ENCODE measurements at places on chromosomes 4 and X.

GRCh38 chrX:2538031-2538757 lies 37.4 kb upstream of the DHRSX start:
- no peak for DNase-seq

- DNase-seq, result peak; percentile 8
Measured at GRCh38 chrX:132622130-132622529, 133.3 kb upstream of the MBNL3 start.

GRCh38 chr4:74653331-74654229 lies 140.7 kb downstream of the BTC start:
- DNase-seq, result no peak

- no peak for DNase-seq
Measured at GRCh38 chrX:30893206-30893605, 4.2 kb upstream of the TAB3 start.

GRCh38 chr4:2291705-2292645 lies 30.1 kb upstream of the MXD4 start:
- DNase-seq, result no peak

- no peak for DNase-seq
Measured at GRCh38 chr4:75179510-75179909, 246.6 kb downstream of the PARM1 start.

GRCh38 chr4:183871581-183871980 lies 33.5 kb upstream of the STOX2 start:
- DNase-seq, result no peak

GRCh38 chr4:180009316-180009715 lies 2233.9 kb upstream of the TENM3 start:
- no peak for DNase-seq

DNA sequence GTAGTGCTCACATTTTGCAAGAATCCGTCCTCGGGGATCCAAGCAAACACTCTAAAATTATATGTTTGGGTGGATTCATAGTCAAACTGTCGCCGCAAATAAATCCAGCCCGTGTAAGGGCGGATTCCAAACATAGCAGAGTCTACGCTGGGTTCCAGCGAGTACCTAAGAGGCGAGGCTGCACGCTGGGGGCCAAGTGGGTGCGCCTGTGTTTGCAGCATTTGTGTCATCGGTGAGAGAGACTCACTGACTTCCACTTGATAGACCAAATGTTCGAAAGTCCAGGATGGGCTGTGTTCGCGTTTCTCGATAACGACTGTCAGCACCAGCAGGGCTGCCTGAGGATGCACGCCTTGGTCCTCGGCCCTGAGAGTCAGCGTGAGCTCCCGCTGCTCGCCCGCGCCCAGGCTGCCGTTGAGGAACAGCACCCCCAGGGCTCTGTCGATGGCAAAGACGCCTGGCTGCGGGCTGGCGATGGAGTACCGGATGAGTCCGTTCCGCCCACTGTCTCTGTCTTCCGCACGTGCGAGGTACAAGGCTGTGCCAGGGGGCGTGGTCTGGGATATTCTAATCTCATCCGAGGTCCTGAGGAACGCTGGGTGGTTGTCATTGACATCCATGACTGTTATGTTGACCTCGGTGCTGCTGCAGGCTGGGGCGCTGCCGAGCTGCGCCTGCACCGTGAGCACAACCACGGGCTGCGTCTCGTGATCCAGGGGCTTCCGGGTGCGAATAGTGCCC lies 158.7 kb downstream of the DCHS2 start:
- DNase-seq, result no peak

DNA sequence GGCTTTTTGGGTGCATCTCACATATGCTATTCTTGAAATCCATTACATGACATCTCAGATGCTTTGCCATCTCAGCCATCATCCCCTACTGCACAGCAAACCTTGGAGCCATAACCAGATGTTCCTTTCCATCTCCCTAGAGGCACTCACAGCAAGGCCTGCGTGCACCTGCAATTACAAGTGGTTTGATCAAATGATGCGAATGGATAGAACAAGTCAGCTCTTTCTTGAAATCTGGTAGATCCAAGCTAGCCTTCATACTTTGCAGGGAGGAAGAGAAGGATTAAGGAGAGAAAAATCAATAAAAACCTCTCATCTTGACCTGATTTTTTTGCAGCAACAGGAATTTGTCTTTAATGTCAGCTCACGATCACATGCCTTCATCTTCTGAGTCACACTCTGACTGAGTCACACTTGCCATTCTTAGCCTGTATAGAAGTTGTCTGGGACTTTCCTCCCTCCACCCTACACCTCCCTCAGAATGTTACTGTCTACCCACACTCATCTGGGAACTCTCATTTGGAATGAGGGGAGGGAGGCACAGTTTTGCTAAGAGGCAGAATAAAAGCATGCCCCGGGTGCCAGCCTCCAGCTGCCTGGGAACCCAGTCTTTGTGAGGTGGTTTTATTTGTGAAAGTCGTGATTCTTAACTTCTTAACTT lies 11.9 kb upstream of the TRIML1 start:
- peak; percentile 59 for DNase-seq

DNA sequence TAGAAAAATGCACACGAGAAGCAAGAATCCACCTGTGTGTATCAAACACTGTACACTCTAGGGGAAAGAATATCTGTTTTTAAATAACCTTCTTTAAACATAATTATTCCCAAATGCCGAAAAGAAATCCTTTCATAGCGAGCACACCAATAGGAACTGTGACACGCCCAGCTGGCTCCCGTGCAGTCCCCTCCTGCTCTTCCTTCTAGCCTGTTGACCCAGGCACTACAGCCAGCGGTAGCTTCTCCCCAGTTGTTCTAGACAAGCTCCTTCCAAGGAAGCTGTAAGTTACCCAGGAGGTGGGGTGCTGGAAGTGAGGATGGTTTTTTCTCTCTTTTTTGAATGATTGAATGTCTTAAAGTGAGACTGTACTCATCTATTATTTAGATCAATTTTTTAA lies 19.5 kb upstream of the NOCT start:
- DNase-seq, result no peak

DNA sequence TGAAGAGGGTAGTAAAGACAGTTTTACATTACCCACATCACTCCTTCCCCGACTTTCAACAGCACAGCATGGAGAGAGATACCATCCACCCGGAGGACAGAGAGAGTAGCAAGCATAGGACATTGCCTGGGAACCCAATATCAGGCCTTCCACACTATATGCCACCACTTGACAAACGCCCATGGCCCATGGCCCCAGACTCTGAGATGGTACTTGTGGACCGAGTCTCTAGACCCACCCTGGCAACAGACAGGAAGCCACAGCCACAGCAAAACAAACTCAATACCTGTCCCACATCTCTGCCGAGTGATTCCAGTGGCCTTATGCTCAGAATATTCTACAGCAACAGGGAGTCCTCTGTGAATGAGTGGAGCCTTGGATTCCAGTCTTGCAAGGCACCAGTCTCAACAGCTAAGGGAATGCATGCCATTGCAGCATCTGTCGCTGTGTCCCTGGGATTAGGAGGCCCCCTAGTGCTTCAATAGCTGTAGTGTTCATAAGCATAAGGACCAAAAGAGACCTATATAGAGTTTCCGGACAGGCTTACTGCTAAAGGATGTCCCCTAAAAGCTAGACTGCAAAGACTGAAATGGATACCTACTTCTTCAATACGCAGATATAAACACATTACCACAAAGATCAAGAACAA lies 14.7 kb upstream of the CT55 start:
- DNase-seq, result peak; percentile 4

GRCh38 chrX:142040906-142041305 lies 137.2 kb downstream of the MAGEC1 start:
- no peak for DNase-seq

DNA sequence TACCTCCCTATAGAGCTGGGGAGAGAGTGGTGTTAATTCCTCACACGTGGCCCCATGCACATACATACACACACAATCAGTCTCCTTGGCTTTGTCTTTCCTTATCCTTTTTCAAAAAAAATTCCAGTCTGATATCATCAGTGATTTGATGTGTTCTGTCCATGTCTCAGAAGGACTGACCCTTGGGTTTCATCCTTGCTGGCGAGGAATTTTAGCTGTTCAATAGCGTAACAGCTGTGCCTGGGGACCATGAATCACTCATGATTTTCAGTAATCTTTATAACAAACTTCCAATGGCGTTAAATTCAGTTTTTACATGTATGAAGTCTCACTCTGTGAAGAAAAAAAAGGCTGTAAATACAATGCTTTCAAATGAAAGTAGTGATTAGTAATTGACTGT lies 204.6 kb downstream of the RBMX2 start:
- DNase-seq, result no peak

DNA sequence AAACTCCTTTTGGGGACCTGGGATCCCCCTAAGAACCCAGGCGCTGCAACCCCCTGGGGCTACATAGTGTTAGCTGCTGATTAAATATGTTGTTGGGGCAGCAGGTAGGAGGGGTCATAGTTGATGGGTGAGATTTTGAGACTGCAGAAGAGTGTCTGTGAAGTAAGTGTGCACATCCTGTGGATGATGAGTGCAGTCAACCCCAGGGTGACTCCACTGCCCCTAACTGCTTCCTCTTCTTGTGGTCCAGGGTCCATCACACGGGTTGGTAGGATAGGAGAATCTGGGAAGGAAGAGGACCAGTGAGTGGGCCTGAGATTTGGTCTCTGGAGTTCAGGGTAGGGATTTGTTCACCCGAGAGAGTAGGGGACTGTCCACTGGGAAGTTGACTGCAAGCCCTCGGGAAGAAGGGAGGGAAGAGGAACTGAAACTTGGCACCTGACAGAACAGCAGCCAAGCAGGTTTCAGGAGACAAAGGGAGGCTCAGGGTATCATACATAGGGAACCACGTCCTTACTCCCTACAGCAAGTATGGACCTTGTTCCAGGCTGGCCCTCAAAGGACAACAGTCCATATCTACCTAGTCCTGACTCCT lies 8.5 kb downstream of the DLG3 start:
- no peak for DNase-seq

DNA sequence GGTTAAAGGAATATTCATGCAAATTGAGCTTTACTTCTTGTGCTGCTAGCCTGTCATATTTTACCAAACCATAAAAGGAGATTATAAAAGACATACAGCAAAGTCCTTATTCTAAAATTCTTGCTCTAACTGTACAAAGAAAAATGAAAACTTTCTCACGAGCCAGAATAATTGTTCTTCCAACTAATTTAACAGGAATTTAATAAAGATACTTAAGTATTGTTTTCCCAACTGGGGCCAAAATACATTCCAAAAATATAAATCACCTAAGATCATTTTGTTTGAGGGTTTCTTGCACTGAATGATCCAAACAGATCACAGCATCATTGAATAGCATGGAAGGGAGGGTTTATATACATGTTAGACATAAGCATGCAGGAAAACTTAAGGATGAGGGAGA lies 127.1 kb upstream of the PCDH18 start:
- no peak for DNase-seq

DNA sequence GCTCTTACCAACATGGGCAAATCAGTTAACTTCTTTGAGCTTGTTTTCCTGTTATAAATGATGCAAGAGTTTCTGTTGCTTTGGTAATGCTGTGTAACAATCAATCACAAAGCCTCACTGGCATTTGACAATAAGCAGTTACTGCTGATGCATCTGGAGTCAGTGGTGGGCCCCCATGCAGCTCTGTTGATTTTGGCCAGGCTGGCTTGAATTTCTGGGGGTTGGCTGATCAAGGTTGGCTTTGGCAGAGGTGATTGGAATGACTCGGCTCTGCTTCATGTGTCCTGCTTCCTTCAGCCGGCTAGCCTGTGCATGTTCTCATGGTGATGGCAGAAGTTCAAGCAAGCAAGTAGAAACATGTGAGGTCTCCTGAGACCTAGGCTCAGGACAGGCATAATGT lies 90.4 kb downstream of the PHEX start:
- DNase-seq, result no peak

GRCh38 chr4:65399084-65399483 lies 271.2 kb downstream of the EPHA5 start:
- DNase-seq, result no peak

DNA sequence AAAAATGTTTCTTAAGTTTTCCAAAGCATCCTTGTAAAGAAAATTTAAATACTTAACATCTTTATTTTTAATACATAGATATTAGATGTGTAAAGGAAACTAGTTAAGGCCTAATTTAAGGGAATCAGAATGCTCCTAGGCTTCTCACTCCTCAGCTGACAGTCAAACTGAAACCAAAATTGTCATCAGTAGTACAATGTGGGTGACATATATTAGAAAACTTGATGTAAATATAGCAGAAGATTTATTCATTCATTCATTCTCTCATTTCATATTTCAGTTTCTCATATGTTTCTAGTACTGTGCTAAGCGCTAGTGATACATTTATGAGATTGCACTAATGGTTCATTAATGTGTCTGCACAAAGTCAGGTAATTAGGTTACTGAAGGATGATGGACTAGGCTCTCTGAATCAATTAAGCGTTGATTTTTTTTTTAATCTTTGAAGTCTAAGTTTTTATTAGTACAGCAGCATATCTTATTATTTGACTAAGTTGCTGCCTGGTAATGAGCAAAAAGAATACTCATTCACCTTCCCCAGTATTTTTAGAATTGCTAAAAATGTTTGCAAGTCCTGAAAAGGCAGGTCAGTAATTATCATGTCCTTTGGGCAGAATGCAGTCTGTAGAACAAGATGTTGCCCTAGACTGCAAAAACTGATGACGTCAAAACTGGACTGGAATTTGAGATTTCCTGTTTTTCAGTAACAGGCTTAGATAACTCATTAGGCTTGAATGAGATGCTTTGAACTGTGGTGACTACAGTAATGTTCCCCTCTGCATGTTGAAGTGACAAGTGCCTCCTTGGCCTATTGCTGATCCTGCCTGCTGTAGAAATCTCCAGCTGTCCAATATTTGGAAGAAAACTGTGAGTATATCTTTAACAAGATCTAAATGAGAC lies 128.7 kb downstream of the ARHGAP24 start:
- DNase-seq, result no peak

DNA sequence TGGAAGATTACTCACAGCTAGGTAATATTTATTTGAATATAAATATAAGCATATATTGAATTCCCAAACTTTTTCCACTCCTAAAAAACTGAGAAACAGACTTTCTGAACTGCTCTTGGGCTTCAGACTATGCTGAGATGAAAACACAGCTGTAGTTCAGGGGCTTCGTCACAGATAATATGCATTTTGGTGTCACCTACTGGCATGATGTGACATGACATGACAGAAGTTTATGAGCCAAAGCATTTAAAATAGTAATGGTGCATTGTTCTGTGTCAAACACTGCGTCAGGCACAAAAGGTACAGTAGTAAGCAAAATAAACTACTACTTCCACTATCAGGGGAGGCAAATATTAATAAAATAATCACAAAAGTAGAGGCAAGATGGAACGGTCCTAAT lies 171.3 kb downstream of the BTC start:
- DNase-seq, result peak; percentile 82

GRCh38 chrX:2967998-2968909 lies 38.1 kb upstream of the ARSH start:
- DNase-seq, result no peak

DNA sequence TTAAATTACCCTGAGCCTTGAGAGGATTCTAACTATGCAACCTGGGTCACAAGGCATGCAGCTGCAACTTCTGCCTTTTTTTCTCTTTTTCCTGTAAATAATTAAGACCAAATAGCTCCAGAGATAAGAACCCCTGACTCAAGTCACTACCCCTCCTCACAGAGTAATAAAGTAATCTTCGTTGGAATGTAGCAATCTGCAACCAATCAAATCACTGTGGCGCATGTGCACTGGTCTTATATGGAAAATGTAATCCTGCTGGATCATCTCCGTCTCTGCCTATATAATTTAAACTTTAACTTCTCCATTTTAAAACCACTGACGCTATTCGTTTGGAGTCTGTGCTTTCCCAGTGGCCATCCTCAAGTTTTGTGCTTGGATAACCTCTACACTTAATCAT lies 6.1 kb upstream of the EFHC2 start:
- no peak for DNase-seq

Measured in LoVo (cell line).